ENCODE measurements at places on chromosomes 2 and 18.
A peak's percentile ranks its signal among the peaks of the same experiment; 100 is the strongest.

DNA sequence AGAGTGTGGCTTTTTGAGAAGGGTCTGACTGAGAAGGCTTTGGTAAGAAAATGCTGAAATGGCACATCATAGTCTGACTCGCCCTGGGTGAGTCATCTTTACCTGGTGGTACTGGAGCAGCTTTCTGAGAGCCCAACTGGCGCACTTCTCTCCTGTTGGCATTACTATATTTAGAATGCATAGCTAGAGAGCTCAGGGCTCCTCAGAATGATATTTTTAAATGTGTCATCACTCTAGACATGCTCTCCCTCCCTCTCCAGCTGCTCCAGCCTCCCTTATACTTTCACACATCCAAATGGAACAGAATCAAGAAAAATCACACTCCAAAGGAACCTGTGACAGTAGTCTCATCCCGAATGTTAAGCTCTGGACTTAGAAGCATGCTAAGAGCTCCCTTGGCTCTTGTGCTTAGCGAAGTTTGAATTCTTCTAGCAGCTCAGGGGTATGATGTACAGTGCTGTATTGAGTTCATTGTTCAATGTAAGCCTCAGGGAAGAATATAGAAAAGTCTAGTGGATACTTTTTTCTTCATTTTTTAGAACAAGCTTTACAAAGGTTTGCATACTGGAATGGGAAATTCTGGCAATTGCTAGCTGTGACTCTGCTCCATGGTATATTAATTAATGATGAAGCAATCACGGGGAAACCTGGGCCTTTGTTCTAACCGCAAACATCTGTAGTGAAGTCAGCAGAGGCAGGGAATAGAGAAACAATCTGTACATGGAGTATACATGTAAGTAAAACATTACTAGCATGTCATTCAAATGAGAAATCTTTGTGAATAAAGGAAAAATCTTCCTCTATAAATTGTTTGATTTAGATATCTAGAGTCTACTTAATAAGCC is 751.2 kb upstream of the NRXN1 start:
- H3K36me3 ChIP-seq: no peaks in the 10 kb centered on the region
- no peak overlapping the region for H3K27ac ChIP-seq
- H3K4me3 ChIP-seq: no peak overlapping the region
- H3K27me3 ChIP-seq: no peaks in the 10 kb centered on the region
- DNase-seq: no peak

GRCh38 chr2:17536416-17536815 is 4.1 kb upstream of the VSNL1 start:
- no peaks in the 10 kb centered on the region for H3K36me3 ChIP-seq
- H3K27ac ChIP-seq: no peak overlapping the region
- DNase-seq: no peak
- peaks cover 47% of the 10 kb centered on the region for H3K27me3 ChIP-seq

- DNase-seq: no peak
- H3K4me1 ChIP-seq: peaks cover 20% of the 10 kb centered on the region
- no peak overlapping the region for H3K27ac ChIP-seq
- no peak overlapping the region for H3K4me3 ChIP-seq
These were observed 3.3 kb downstream of the BAZ2B start for GRCh38 chr2:159613091-159613490.

DNA sequence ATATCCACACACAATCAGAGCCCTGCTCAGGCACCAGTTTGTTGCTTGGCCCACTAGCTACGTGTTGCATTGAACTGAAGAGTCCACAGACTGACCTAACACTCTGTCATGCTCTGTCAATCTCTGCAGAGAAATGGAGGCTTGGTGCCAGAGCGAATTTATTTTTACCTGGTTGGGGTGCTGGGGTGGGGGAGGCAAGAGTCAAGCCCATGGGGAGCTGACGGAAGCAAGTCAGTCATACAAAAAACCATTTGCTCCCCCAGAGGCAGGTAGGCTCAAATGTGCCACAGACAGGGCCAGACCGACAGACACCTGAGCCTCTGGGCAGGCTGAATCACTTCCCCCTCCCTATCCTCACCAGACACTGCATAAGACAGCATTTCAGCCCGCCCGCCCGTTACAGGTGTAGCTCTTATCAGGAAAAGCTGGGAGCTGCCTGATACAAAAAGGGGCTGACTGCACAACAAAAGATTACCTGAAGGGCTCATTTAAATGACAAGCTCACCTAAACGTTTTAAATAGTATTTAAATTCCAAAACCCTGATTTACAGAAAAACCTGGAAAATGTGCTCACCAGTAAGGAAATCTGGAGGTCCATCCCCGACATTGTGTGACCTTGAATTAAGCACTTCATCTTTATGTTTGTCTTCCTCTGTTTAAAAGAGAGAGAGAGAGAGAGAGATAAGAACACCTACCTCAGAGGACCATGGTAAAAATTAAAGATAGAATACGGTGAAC is 2.1 kb upstream of the PCBP1 start:
- peak overlapping the region; percentile 100 for H3K27ac ChIP-seq
- H3K4me3 ChIP-seq: peak overlapping the region; percentile 96
- peaks cover 51% of the 10 kb centered on the region for H3K4me1 ChIP-seq

- DNase-seq: no peak
- H3K4me3 ChIP-seq: no peak overlapping the region
- H3K27ac ChIP-seq: no peak overlapping the region
- H3K36me3 ChIP-seq: no peaks in the 10 kb centered on the region
- peaks cover 3% of the 10 kb centered on the region for H3K27me3 ChIP-seq
These were observed 51.7 kb upstream of the OTOF start for GRCh38 chr2:26529406-26530239.

- peaks cover 52% of the 10 kb centered on the region for H3K36me3 ChIP-seq
- H3K4me1 ChIP-seq: peaks cover 66% of the 10 kb centered on the region
- DNase-seq: no peak
- no peaks in the 10 kb centered on the region for H3K27me3 ChIP-seq
These were observed 46.5 kb downstream of the NCK2 start for GRCh38 chr2:105791229-105791628.

- no peak for DNase-seq
- peaks cover 20% of the 10 kb centered on the region for H3K27me3 ChIP-seq
- H3K4me1 ChIP-seq: no peaks in the 10 kb centered on the region
- H3K4me3 ChIP-seq: no peak overlapping the region
These were observed 4.6 kb upstream of the LTBP1 start for GRCh38 chr2:32941944-32942690.

DNA sequence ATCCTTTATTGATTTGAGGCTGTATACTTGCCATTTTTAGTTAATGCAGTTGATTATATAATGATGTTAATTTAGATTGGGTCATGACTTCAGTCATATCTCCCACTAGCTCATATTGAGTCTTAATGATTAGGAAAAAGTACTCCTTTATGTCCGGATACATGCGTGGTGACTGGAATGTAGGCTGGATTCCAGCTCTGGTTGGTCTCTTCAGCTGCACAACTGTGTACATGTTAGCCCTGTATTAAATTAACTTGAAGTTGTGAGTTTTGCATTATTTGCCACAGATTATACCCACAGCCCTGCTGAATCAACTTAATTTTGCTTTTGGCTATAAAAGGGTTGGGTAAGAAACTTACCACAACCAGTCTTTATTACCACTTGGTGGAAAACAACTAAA is 22.5 kb downstream of the MOB4 start:
- H3K36me3 ChIP-seq: peaks cover 40% of the 10 kb centered on the region
- H3K4me3 ChIP-seq: no peak overlapping the region
- peaks cover 11% of the 10 kb centered on the region for H3K4me1 ChIP-seq
- no peak for DNase-seq
- H3K27me3 ChIP-seq: no peaks in the 10 kb centered on the region

- H3K36me3 ChIP-seq: peaks cover 2% of the 10 kb centered on the region
- DNase-seq: no peak
- H3K27ac ChIP-seq: no peak overlapping the region
- H3K4me1 ChIP-seq: no peaks in the 10 kb centered on the region
These were observed 147.8 kb upstream of the SRD5A2 start for GRCh38 chr2:31728406-31729064.

DNA sequence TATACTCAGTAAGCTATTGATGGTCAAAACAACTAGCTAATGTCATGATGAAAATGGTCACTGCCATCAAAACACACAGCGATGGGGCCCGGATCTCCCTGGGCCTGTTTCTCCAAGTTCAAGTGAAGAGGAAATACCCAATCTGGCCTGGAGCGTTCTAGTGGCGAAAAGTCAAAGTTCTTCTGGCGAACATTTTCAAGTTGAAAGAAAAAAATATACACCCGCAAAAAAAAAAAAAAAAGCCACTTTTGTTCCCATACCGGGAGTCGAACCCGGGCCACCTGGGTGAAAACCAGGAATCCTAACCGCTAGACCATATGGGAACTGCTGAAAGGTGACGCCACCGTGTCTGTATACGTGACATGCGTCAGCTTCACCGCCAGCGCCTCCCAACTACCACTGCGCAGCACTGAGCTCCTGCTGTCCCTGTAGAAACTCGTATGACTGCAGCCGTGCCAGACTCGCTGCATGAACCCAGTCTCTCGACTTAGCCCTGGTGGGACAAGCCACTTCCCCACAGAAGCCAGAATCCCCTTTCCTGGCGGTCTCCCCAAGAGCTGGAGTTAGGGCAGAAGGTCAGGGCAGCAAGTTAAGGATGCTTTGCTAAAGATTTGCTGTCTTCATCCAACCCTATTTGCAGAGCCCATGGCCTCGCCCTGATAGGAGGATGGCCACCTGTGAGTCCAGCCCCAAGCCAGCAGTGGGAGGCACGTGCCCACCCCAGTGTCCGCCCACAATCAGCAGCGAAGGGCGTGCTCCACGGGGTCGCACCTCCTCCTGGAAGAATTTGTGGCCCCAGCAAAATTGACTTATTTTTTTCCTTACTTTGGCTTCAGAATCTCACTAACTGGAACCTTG is 5.6 kb upstream of the IMP4 start:
- H3K27me3 ChIP-seq: peaks cover 6% of the 10 kb centered on the region
- H3K4me1 ChIP-seq: peaks cover 18% of the 10 kb centered on the region
- H3K4me3 ChIP-seq: no peak overlapping the region
- H3K27ac ChIP-seq: peak overlapping the region; percentile 97
- DNase-seq: no peak
- H3K36me3 ChIP-seq: peaks cover 34% of the 10 kb centered on the region

DNA sequence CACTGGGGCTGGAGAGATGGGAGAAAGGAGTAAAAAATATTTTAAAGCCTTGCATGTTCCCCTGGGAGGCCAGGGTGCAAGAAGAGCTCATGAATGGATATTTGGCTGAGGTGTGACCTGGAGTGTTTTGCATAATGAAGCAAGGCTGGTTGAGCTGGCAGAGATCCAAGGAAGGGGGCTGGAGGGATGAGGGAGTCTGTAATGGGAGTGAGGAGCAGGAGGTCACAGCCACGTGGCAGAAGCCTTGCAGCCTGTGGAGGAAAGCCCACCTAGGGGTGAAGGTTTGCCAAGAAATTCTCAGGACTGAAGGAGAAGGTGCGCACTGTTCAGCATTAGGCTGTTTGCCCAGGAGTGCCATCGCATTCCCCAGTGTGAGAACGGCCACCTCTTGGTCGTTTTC is 40.3 kb upstream of the ATP8B1 start:
- DNase-seq: no peak
- no peak overlapping the region for H3K27ac ChIP-seq
- H3K4me1 ChIP-seq: peaks cover 29% of the 10 kb centered on the region
- H3K27me3 ChIP-seq: peaks cover 12% of the 10 kb centered on the region
- no peak overlapping the region for H3K4me3 ChIP-seq
- no peaks in the 10 kb centered on the region for H3K36me3 ChIP-seq

- peaks cover 28% of the 10 kb centered on the region for H3K4me1 ChIP-seq
- DNase-seq: no peak
- peak overlapping the region; percentile 59 for H3K27ac ChIP-seq
- no peaks in the 10 kb centered on the region for H3K27me3 ChIP-seq
These were observed 31.9 kb downstream of the BMP10 start for GRCh38 chr2:68839260-68839833.

- H3K4me1 ChIP-seq: peaks cover 5% of the 10 kb centered on the region
- DNase-seq: peak; percentile 24
- H3K27me3 ChIP-seq: peaks cover 11% of the 10 kb centered on the region
- H3K27ac ChIP-seq: peak overlapping the region; percentile 87
- H3K36me3 ChIP-seq: no peaks in the 10 kb centered on the region
- no peak overlapping the region for H3K4me3 ChIP-seq
These were observed 115.2 kb downstream of the TTC32 start for GRCh38 chr2:19786408-19787058.

DNA sequence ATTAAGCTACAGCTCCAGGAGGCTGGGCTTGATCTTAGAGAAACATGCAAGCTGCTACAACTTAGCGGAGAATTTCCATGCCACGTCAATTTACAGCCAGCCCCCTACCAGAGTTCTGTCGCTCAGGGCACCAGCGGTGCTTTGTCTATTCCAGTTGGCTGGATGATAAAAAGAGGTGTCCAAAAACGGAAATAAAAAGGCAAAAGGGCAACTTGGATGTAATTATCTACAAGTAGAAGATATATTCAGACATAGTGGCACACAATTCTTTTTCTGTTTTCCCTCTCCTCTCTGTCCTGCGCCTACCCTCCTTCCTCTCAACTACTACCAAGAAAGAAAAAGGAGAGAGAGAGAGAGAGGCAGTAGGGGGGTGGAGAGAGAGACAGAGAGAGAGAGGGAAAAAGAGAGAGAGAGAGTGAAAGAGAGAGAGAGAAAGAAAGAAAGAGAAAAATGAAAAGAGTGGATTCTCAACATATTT is 363 bp upstream of the RFTN2 start:
- H3K27ac ChIP-seq: no peak overlapping the region
- H3K27me3 ChIP-seq: peaks cover 19% of the 10 kb centered on the region
- no peaks in the 10 kb centered on the region for H3K36me3 ChIP-seq
- no peak for DNase-seq
- no peak overlapping the region for H3K4me3 ChIP-seq
- H3K4me1 ChIP-seq: no peaks in the 10 kb centered on the region

- H3K36me3 ChIP-seq: peaks cover 3% of the 10 kb centered on the region
- peak overlapping the region; percentile 44 for H3K27ac ChIP-seq
- DNase-seq: no peak
- H3K27me3 ChIP-seq: peaks cover 34% of the 10 kb centered on the region
- peaks cover 45% of the 10 kb centered on the region for H3K4me1 ChIP-seq
These were observed 916 bp downstream of the TNFRSF11A start for GRCh38 chr18:62325806-62326645.

DNA sequence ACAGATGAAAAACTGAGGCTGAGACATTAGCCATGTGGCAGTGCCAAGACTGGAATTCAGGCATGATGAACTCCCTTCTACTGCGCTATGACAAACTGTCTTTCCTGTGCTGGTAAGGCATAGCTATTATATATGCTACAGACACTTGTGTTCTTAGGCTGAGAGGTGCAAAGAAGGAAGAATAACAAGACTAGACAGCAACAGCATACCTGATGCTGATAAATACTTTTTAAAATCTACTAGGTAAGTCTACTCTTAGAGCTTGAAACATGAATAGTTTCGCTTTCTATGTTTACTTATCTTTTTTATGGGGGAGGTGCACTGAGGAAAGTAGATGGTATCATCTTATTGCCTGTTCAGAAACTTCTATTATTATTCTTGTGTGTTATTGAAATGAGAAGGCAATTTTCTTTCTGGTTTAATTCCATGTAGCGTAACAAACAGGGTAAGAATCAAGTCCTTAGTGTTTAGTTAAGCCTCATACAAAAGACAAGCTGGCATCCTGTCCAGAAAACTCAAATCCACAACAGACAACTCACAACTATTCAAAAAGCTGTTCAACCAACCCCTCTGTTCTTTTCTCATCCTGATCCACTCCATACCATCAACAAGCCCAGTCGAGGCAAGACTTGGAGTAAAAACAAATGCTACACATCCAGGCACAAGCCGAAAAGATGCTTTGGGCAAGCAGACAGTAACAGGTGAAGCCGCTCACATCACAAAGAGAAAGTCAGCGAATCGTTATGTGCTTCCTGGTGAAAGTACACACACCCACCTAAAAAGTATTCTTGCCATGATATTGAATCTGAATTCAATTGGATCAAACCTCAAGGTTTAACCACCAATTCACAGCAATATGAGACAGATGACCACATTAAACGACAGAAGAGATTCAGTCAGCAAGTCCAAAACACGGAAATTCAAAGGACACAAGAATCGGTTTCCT is 1.5 kb downstream of the TTC32 start:
- peak overlapping the region; percentile 99 for H3K27ac ChIP-seq
- peaks cover 4% of the 10 kb centered on the region for H3K36me3 ChIP-seq
- H3K4me1 ChIP-seq: peaks cover 38% of the 10 kb centered on the region
- H3K27me3 ChIP-seq: peaks cover 7% of the 10 kb centered on the region
- no peak for DNase-seq

Data from stimulated activated naive B cell treated with anti-CD40 and anti-IgM and Interleukin-4, amounts not matched to agents 10 μg/mL and 1 μg/mL and 100 μg/mL, for 72 hours (primary cell).